ENCODE measurements at places on chromosomes 6 and 20. TPM values are rescaled to one million over a fixed set of nuclear protein-coding genes. Genes with fewer than 3 reads are reported as not detected.

Gene MOCS1
- polyA plus RNA-seq, result 0.93 TPM

GRCh38 chr6:158411998-158412397 lies 99.7 kb downstream of the TULP4 start:
- no peak for DNase-seq

DNA sequence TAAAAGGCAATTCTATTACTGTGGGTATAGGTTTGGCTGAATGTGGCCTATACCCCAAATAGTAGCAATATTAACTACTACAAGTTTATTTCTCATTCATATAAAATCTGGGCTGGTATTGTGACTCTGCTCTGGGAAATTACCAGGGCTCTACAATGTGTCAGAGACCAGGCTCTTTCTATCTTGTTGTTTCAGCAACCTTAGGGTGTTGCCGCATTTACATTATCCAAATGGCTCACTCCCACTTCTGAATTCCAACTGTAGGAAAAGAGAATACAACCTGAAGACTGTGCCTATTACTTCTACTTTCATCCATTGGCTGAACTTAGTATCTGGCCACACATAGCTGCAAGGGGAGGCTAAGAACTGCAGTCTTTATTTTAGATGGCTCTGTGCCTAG lies 106.7 kb upstream of the CENPW start:
- DNase-seq, result no peak

Gene RBM24
- not detected for polyA plus RNA-seq

DNA sequence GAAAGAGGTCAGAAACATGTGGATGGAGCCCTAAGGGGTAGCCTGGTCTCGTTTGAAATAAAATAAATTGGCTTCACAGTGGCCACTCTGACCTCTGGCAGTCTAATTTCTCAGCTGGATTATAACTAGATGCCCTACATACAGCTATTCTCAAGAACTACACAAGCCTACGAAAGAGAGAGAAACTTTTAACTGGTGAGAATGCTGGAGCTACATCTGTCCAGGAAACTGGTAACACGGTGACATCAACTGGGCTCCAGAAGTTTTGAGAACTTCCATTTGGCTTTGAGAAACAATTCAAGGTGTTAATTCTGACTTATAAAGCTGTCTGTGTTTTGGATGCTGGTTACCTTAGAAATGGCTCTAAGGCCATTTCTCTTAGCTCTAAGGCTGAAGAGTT lies 187.3 kb upstream of the TENT5A start:
- DNase-seq, result no peak

GRCh38 chr6:30002871-30003270 lies 58.2 kb upstream of the POLR1H start:
- no peak for DNase-seq

DNA sequence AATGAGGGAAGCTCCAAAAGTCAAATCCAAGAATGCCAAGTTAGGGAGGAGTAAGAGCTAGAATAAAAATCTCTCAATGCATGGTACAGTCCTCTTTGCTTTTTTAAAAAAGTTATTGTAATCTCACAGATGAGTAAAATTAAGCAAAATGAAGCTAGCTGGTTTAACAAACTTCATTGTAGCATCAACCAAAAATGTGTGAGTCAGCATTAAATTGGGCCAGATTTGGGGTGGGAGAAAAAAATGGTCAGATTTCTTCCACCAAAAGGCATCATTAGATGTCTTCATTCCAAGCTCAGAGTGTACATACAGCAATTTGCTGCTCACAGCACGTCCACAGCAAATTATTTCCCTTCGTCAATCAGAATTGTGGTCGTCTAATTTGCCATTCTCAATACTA lies 441.5 kb upstream of the FLRT3 start:
- DNase-seq, result no peak

DNA sequence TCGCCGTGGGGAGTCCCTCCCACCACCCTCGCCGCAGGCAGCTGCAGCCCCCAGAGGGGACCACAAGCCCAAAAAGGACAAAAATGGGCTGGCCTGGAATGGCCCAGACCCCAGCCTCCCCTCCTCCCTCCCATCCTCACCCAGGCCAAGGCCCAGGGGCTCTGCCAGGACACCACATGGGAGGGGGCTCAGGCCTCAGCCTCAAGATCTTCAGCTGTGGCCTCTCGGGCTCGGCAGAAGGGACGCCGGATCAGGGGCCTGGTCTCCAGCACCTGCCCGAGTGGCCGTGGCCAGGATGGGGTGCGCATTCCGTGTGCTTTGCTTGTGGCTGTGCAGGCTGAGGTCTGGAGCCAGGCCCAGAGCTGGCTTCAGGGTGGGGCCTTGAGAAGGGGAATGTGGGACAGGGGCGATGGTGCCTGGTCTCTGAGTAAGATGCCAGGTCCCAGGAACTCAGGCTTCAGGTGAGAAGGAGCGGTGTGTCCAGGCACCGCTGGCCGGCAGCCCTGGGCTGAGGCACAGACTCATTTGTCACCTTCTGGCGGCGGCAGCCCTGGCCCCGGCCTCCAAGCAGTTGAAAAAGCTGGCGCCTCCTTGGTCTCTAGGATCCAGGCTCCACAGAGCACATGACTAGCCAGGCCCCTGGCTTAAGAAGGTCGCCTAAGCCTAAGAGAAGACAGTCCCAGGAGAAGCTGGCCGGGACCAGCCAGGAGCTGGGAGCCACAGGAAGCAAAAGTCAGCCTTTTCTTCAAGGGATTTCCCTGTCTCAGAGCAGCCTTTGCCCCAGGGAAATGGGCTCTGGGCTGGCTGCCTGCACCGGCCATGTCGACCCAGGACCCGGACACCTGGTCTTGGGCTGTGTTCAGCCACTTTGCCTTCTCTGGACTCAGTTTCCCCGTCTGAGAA lies 35.2 kb upstream of the MRGBP start:
- DNase-seq, result no peak

Data from immature natural killer cell (primary cell).